Activated CD8-positive, alpha-beta T cell treated with anti-CD3 and anti-CD28 coated beads, Interleukin-2, amount 10 ng/mL, durations not matched to agents 7 days and 5 days (primary cell): ENCODE measurements at places on chromosomes 2 and 18.
A peak's percentile ranks its signal among the peaks of the same experiment; 100 is the strongest.

- DNase-seq, result no peak
Observed at GRCh38 chr2:86253424-86253823, 54.2 kb downstream of the MRPL35 start.

GRCh38 chr2:1153920-1154319 is 203.3 kb downstream of the SNTG2 start:
- no peak for DNase-seq

GRCh38 chr18:7908681-7909299 is 341.7 kb downstream of the PTPRM start:
- no peak for DNase-seq

DNA sequence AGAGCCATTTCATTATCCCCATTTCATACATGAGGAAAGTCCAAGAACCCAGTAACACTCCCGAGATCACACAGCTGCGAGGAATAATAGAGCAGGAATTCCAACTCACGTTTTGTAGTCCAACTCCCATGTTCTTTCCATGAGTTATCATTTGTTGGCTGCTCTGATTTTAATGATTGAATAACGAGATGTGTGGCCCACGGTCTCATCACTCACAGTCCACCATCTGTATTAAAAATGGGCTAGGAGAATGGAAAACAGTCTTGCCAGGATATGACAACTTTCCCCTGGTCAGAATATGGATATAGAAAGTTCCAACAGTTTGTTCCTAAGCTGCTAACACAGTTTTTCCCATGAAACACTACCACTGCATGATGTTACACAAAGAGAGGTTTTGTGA is 147.5 kb downstream of the METTL4 start:
- no peak for DNase-seq

DNA sequence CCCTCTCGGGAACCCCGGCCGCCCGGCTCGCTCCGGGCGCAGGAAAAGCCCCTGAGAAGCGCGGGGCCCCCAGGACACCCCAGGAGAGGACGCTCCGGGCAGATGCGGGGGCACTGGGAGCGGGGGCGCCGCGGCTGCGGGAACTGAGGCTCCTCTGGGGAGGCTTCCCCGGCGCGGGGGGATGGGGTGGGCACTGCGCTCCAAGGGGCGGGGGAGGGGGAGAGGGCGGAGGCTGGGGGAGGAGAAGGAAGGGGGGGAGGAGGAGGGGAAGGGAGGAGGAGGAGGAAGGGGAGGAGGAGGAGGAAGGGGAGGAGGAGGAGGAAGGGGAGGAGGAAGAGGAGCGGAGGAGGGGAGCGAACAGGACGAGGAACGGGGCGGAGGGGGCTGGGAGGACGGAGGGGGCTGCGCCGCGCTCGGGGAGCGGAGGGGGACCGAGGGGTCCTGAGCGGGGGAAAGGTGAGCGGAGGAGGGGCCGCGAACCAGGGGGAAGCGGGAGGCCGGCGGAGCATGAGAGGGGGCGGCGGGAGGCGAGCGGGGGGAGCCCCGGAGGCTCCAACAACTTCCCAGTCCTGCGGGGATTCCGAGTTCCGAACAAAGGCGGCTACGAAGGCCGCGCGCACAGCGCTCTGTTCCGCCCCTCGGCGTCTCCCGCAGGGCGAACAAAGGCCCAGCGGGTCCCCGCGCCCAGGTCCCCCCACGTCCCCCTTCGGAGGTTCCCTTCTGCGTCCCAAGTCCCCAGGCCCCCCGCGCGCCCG is 742 bp downstream of the PXDN start:
- DNase-seq, result peak; percentile 10

DNA sequence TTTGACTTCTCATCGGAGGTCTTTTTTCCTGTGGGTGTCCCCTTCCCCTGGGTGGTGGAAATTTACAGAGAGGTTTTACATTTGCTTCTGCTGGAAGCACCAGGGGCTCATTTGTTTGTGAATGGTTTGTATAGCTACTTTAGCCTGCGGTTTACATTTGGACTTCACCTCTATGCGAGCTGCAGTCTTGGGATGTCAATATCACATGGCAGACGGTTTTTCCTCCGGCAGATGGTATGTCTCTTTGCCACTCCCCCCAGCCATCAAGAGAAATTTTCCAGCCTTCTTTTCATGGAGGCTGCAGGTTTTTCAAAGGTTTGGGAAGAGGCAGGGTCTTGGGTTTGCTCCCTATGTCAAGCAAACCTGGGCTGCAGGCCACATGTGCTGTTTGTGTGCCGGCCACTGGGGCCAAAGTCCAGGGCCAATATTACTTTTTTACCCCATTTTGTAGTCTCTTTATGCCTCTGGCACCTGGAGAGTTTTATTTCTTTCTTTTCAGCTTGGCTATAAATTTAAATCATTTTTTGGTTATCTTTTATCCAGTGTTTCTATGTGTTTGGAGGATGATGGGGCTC is 23.9 kb upstream of the BOD1L2 start:
- no peak for DNase-seq
